ENCODE measurements at places on chromosomes 6 and 20. TPM values are rescaled to one million over a fixed set of nuclear protein-coding genes. Genes with fewer than 3 reads are reported as not detected.

- no peak for DNase-seq
These were observed 71.7 kb upstream of the GTSF1L start for GRCh38 chr20:43798291-43799149.

- no peak for DNase-seq
These were observed 191.7 kb downstream of the FOXC1 start for GRCh38 chr6:1801401-1801800.

DNA sequence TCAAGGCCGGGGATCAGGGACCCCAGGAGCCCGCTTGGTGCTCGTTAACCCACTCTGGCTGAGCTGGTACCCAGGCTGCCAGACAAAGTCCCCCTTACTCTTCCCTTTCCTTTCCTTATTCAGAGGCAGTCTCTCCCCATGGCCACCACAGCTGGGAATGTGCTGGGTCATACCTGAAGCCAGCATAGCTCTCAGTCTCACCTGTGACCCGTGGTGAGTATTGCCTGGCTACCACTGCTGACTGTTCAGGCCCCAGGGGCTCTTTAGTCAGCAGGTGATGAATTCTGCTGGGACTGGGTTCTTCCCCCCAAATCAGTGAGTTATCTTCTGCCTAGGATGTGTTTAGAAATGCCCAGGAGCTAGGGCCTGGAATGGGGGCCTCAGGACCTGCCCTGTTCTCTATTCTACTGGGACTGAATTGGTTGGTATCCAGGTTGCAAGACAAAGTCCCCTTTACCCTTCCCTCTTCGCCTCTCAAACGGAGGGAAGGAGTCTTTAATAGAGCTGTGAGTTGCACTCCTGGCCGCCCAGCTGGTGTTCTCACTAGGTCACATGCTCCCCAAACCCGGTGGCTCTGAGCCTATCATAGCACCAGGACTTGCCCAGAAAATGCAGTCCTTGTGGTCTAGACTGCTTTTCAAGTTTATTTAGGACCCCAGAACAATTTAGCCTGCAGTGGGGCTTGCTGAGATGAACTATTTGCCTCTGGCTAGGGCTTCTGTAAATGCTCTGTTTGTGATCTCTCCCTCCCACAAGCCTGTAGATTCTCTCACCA, 64.6 kb downstream of the MYO6 start:
- DNase-seq = peak; percentile 4

- DNase-seq = peak; percentile 32
These were observed 114.5 kb upstream of the SOX4 start for GRCh38 chr6:21478883-21479539.

GRCh38 chr6:34836008-34836407, 44.1 kb downstream of the BLTP3A start:
- DNase-seq = no peak

GRCh38 chr20:57080796-57081195, 185.6 kb downstream of the BMP7 start:
- DNase-seq = peak; percentile 76

- DNase-seq = peak; percentile 44
These were observed 52.5 kb upstream of the SLC22A23 start for GRCh38 chr6:3509336-3509735.

Gene NTSR1
- 10.6 TPM for total RNA-seq

DNA sequence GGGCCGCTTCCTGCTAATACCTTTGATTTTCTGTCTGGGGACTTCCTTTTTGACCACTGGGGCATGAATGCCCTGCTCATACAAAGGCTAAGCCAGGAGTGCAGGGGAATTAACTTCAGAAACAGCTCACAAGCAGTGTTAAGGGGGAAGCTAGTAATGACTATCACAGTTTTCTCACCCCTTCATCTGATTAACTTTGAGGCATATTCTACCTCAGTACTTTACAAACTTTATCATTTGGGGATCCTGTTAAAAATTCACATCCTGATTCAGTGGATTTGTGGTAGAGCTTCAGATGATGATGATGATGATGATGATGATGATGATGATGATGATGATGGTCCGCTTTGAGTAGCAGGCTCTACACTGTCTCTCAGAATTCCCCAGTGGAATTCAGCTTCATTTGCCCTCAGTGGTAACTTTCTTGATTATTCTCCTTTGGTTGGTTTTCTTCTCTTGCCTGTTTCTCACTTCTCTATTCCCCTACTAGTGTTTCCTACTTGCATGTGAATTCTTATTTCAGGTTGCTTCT, 78.4 kb upstream of the TMEM170B start:
- DNase-seq = no peak

DNA sequence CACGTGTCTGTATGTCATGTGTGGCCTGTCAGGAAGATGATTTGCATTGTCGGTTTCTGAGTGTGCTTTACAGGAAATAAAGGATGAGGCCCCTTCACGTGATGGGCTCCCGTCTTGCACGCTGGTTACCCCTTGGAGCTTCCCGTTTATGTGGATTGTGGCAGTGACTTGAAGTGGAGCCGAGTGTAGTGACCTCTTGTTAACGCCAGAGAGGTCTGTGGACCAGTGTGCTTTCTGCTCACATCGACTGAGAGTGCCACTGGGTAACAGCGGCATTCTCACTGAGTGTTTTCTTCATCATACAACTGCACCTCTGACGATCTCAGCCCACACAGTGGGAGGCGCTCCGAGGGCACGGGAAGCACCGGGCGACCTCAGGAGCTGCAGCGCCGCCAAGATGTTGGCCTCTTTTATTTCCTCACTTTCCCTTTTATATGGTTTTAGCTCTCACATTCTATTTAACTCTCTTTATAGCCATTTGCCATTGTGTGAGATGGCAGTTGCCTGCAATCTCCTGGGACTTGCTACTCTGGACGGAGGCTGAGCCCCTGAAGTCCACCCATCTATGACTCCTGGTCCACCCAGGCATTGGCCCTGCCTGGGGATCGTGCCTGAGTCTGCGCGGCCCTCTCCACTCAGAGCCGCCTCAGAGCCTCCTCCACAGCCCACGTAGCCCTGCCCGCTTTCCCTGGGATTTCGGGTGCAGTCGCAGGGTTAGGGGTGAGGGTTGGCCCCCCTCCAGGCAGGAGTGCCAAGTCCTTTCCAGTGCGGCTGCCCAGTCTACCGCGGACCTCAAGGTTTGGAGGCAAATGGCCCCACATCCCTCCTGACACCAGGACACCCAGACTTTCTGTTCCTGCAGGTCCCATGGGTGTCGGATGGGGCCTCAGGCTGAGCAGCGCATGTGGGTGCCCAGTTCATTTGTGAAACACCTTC, 238.9 kb downstream of the ERMARD start:
- no peak for DNase-seq

DNA sequence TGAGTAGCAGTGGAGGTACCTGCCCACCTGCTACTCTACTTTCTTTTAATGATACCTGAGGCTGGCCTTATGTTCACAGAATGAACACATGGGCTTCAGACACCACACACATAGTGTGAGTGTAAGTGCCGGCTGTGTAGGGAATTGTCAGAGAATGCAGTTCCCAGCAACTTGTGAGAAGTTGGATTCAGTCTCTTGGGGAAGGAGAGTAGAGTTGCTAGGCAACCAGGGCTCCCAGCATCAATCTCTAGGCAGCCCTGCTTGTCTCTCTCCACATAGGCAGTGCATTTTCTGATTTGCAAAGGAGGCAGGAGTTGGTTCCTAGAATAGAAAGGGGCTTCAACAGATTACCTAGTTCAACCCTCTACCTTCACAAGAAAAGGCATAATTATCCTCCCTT, 74.1 kb downstream of the BFSP1 start:
- DNase-seq = no peak

Gene CST7
- total RNA-seq = not detected

DNA sequence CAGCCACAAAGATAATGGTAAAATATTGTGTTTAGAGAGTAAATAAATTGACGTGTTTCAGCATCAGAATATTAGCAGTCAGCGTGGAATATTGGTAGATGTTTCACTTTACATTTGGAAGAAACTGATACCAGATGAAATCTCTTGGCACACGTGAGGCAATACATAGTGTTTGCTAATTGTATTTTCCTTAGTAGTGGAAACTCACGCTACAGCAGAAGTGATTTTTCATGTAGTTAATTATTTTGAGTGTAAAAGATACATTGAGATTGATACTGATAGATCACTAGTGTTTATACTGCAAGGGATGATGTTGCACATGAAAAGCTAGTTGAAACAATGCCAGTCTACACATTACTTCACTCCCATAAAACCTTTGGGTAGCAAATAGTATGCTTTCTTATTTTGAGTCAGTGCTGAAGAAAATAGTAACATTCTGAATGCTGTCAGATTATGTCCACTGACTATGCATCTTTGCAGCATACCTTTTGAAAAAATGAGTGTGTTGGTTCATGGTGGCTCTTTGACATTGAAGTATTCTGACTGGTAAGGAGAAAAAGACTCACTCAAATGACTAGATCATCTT, 59.3 kb downstream of the CD2AP start:
- peak; percentile 9 for DNase-seq

GRCh38 chr6:142421285-142422117, 119.7 kb downstream of the ADGRG6 start:
- peak; percentile 43 for DNase-seq

DNA sequence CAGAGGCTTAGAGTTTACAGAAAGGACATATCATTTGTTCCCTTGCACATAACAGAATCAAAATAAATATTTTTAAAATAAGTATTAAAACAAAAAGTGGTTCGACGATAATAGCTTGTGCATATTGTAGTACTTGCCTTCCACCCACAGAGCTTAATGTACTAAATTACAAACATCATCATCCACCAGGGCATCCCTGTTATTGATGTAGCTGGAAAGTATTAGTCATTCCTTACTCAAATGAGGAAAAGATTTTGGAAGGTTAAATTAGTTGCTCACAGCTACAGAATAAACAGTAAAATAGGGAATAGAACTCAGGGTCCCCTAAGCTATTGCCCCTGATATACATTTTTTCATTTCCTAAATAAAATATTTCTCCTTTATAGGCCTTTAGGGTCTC, 150.3 kb downstream of the PTPRK start:
- peak; percentile 51 for DNase-seq

Gene SCRT2
- not detected for total RNA-seq

Gene ARMC12
- total RNA-seq = not detected

Gene GCM1
- not detected for total RNA-seq

Data from PC-3 (cell line).